ENCODE measurements at places on chromosomes 12 and 14. TPM values are rescaled to one million over a fixed set of nuclear protein-coding genes. Genes with fewer than 3 reads are reported as not detected.

GRCh38 chr12:76457010-76457409 lies 102.6 kb downstream of the OSBPL8 start:
- DNase-seq = no peak

- DNase-seq = no peak
These were observed 78.7 kb upstream of the ZDHHC17 start for GRCh38 chr12:76685246-76685678.

GRCh38 chr14:50001999-50002925 lies 109.4 kb downstream of the ARF6 start:
- no peak for DNase-seq

DNA sequence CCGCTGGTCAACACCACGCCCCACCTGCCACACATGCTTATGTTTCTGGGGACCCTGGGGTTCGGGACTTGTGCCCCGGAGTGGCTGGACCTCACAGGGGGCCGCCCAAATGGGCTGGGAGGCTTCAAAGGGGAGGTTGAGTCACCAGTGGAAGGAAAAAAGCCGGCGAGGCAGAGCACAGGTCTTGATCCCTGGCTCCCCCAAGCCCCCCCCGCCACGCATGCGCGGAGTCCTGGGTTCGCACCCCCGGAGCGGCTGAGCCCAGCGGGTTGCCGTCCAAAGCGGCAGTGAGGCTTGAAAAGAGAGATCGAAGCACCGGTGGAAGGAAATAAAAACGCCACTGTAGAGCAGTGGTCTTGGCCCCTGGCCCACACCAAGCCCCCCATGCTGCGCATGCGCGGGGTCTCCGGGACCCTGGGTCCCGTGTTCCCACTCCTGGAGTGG lies 313.5 kb downstream of the ALG10 start:
- no peak for DNase-seq

DNA sequence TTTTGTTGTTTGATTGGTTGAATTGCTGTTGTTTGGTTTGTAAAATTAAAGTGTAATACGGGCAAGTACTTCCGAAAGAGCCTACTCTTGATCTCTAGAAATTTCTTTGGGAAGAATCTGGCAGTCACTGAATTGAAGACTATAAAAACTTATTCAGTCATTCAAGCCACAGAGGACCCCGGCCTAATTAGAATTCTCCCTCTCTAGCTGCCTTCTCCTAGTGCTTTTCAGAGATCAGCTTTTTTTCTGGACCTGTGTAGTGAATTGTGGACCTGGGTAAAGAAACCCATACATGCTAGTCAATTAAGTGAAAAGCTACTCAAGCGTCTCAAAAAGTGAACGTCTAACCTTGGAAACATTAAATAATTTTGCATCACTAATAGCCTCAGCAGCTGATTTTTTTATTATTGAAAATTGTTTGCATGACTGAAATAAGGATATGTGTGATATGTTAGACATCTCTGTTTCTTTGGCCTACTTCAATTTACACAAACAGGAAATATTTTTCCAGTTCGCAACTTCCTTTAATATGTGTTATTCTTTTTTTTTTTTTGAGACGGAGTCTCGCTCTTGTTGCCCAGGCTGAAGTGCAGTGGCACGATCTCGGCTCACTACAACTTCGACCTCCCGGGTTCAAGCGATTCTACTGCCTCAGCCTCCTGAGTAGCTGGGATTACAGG lies 27.2 kb downstream of the EFCAB11 start:
- DNase-seq = no peak

GRCh38 chr12:1300460-1300859 lies 293.9 kb downstream of the FBXL14 start:
- DNase-seq = no peak

GRCh38 chr12:59459966-59460660 lies 135.7 kb upstream of the SLC16A7 start:
- no peak for DNase-seq

DNA sequence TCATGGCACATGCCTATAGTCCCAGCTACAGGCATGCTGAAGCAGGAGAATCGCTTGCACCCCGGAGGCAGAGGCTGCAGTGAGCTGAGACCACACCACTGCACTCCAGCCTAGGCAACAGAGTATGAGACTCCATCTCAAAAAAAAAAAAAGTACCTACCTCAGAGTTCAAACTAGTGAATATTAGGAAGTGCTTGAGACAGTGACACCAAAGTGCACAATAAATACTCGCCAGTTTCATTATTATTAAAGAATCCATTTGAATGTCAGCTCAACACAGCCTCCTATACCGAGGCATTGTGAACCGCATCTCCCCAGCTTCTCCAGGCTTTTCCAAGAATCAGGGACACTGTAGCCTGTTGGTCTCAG lies 5.0 kb downstream of the GAPDH start:
- no peak for DNase-seq

DNA sequence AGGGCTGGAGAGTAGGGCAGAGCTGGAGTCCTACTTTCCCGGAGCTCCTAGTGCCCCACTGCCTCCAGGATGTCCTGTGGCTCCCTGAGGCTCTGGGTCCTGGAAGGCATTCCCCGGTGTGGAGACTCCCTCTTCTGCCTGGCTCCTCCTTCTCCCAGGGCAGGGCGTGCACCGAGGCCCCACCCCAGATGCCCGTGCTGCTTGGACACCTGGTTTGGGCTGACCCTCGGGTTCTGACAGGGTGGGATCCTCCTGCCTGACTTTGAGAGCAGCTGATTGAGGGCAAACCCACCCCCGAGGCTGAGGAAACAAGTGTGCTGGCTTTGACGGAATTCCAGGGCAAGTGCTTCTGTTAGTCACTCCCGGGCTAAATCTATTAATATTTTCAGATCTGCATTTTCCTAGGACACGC lies 15.4 kb downstream of the TEAD4 start:
- no peak for DNase-seq

- no peak for DNase-seq
These were observed 73.6 kb downstream of the ARID2 start for GRCh38 chr12:45803111-45803510.

DNA sequence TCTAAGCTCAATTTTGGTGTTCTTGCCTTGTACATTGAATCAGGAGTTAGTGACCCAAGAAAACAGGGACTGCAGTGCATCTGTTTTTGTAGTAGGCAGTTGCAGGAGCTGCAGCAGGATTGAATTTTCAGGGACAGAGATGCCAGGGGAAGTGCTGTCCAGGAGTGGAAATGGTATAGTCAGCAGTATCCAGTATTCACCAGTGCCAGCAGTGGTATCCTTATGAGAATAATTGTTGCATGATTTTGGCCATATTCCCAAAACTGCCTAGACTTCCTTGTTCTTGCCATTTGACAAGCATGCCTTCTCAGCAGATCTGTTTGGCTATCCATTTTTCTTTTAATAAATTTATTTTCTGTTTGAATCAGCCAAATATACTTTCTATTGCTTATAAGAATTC lies 18.6 kb upstream of the ABCD2 start:
- DNase-seq = no peak

DNA sequence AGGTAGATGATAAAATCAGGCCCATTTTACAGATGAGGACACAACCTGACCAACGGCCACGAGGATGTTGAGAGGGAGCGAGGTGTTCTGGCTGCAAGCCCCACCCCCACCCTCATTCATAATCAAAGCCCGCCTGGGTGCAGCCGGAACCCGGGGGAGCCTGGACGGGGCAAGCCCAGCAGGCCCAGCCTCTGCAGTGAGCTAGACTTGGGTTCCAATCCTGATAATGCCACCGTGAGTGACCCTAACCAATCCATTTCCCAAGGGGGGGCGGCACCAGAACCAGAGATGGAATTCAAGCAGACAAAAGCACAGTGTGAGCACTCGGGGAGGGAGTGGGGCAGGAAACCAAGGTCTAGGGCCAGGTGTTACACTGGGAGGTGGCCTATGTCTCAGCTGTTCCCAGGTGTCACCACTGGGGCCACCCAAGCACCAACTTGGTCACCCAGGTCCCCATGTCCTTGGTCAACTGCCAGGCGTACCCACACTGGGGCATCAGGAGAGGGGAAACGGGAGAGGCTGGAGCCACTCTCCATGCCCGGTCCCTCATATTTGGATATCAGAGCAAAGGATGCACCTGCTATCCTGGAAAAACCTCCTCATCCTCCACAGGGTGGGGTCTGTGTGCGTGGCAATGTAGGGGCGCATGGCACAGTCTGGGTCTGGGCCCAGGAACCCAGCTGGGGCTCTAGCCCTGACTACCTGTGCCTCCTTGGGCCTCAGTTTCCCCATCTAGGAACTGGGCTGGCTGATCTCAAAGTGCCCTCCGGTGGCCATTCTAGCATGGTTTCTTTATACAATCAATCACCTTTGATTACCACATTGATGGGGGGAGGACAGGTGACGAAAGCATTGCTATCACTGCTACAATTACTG lies 58.4 kb downstream of the FAM222A start:
- no peak for DNase-seq

DNA sequence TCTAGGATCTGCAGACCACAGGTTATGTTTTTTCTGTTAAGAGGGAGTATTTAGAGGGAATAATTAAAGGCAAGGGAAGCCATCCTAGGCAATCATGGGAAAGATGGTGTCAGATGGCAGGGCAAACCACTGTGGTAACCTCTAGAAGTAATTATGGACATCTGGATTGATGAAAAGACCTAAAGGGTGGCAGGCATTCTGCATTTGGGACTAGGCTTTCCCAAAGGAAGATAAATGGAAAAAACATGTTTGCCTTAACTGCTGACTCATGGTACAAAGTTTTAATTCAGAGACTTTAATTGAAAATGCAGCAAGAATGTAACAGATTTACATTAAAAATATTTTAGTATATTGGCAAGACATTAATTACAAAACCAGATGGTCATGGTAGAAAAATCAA lies 88.1 kb downstream of the TMEM30B start:
- no peak for DNase-seq

The SRRM4 gene
- not detected for total RNA-seq

The TGM1 gene
- 5.2 TPM for total RNA-seq

The HPD gene
- total RNA-seq = 0.22 TPM

The POLE2 gene
- total RNA-seq = 16.2 TPM

The MYH7 gene
- not detected for total RNA-seq

The TAS2R42 gene
- not detected for total RNA-seq

The RNF212B gene
- total RNA-seq = not detected

The LMNTD1 gene
- total RNA-seq = 0.15 TPM

The NEDD1 gene
- 141 TPM for total RNA-seq

The ZNF664 gene
- 85.8 TPM for total RNA-seq

The FLRT2 gene
- 45.0 TPM for total RNA-seq

Data from NCI-H460 (cell line).